Stimulated activated CD8-positive, alpha-beta memory T cell treated with anti-CD3 and anti-CD28 coated beads, Interleukin-15, amount 100 ng/mL, for 1 hour (primary cell): ENCODE measurements at places on chromosomes 12 and 14.

DNA sequence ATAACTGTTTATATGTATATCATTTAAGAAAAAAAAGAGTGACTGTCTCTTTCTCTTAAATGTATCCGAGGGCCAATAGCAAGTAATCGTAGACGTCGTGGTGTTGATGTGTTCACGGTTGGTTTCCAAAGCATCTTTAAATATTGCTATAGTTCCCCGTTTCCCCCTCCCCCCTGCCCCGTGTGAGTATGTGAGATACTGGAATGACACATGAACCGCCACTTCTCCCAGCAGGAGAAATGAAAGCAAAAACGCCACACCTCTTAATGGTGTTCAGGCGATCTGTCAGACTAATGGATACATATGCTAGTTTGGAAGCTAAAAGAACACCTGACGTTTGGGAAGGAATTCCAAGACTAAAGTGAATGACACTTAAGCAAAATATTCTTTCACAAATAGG is 258.3 kb downstream of the FOXN3 start:
- no peak for DNase-seq

DNA sequence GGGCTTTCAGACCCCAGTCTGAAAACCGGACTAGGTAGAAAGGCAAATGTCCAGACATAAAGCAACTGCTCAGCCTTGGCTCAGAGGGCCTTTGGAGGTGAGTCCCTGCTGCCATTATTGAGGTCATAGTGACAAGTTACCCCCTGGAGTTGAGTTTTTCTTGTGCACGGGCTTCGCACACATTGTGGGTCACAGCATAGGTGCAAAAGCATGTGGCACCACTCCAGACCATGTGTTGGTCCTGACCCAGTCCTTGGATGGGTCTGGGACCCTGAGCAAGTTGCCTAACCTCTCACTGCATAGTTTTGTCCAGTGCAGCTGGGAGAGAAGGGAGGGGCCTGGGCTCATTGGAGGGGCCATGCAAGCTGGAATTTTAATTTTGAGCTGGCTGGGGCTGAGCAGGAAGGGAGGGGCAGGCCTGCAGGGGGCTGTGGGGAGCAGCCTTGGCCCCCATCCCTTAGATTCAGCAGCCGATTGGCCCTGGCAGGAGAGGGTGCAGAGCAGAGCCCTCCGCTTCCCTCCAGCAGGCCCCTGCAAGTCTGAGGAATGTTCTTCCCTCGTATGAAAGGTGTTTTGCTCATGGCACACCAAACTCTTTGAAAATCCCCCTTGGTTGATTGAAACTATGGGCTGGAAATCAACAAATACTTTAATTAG is 4.2 kb upstream of the KRT5 start:
- no peak for DNase-seq

GRCh38 chr12:109710747-109711595 is 2.7 kb upstream of the FAM222A start:
- DNase-seq = no peak

- no peak for DNase-seq
These were observed 64.1 kb upstream of the EGLN3 start for GRCh38 chr14:34014936-34015335.

GRCh38 chr12:80567401-80567800 is 123.4 kb downstream of the PTPRQ start:
- DNase-seq = no peak

DNA sequence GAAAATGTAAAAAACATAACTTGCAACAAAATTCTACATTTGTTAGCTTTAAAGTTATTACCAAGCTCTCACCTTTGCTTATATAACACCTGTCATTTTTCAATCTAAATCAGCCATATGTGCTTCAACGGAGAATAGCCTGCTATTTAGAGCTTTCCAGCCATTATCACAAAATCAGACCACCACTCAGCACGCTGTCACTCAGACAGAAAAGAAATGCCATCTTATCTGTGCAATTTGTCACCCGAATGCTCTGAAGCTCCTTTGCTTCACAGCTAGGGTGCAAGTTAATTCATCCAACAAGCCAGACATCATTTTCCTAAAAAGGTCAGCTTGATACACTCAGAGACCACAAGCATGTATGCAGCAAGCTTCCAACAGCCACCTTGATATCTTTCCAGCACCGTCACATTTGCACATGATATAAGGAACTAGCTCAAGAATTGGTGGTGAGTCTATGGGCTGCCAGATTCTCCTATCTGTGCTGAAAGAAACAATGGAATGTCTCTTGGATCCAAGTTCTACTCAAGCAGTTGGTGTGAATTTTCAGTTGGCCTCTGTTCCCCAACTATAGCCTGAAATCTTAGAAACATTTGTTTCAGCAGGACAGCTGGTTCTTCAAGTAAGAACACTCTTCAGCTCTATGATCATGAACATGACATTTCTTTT is 20.0 kb upstream of the IFNG-AS1 start:
- no peak for DNase-seq

GRCh38 chr12:122872815-122873361 is 23.0 kb downstream of the VPS37B start:
- DNase-seq = no peak

- no peak for DNase-seq
These were observed 15.8 kb upstream of the VPS33A start for GRCh38 chr12:122282061-122282460.

- DNase-seq = no peak
These were observed 74.7 kb downstream of the GSC start for GRCh38 chr14:94695231-94695630.

DNA sequence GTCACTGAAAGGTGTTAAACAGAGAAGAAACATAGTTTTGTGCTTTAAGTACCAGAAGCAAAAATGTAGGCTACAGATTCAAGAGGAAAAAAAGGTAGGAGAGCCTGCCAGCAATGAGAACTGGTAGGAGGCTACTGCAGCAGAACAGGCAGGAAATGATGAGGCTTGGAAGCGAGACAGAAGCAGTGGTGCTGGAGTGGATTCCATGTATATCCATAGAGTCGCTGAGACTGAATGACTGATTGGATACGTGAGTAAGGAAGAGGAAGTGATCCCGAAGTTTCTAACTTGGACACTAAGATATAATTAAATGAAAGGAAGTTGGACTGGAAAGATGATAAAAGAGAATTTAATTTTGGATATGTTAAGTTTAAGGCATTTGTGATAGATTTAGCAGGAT is 45.0 kb upstream of the CCDC91 start:
- no peak for DNase-seq

GRCh38 chr12:13487326-13487725 is 290.8 kb downstream of the EMP1 start:
- DNase-seq = no peak

DNA sequence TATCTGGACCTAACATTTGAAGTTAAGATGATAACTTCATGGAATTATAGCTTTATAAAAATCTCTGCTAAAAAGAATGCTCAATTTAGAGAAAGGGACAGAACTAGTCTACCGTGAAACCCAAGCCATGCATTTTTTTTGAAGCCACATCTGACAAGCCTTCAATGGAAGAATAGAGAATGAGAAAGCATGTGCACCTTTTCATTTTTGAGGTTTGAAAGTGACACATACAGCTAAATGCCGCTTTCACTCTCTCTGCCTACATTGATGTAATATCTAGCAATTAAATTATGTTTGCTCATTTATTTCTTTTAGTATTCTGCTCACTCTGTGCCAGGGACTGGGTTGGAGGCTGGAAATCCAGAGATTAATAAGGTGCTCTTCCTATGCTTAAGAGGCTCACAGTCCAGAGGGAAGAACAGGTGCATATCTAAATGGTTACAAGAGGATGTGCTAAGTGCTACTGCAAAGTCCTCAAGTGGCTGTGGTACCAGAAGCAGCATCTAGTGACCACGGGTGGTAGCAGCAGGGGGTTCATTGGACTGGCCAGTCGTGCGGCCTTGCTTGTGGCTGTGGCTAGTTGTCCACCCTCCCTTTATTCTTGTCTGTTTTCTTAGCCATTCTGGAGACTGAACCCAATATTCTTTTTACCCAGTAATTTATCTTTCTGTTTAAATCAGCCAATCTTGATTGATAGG is 60.4 kb downstream of the PPP1R36 start:
- no peak for DNase-seq

DNA sequence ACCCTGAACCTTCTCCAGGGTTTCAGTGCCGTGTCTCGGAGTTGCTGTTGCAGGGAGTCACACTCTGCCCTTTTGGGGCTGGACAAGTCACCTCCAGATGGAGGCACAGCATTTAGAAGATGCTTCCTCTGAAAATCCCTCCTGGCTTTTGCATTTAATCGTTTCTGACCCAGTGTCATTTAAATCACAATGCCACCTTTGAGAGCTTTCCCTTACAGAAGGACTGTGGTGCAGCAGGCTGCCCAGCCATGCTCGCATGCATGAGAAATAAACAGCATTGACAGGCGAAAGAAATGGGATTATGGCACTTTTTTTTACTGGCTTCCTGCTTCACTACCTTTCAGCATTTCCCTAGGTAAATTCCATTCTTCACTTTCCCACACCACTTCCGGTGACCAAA is 113.4 kb upstream of the DYRK2 start:
- no peak for DNase-seq

DNA sequence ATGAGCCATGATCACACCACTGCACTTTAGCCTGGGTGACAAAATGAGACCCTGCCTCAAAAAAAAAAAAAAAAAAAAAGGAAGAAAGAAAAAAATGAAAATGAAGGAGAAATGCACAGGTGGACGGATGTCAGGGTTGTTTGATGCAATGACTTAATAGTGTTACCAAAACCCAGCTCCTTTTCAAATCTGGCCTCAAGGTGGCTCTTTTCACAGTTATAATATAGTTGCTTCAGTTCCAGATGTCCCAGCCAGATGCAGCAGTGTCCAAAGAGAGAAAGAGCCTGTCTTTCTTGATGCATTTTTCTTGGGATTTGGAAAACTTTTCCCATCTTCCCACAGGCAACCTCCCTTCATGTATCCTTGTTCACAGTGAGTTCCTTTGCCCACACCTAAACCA is 36.5 kb downstream of the KCNMB4 start:
- no peak for DNase-seq

DNA sequence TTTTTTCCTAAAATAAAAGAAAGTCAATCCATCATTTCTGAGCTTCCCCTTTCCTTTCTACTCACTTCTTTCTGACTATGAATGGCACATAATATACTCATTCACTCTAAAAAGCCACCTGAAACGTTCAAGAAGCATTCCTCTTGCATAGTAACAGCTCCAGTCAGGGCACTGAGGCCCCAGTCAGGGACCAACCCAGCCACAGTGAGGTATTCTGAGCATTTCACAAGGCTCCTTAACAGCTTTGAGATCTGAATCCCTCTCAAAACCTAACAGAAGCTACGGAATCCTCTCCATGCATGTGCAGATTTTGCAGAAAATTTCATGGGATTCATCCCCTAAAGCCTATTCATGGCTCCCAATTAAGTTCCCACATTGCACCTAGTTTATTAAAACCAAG is 23.2 kb downstream of the NT5DC3 start:
- DNase-seq = no peak

DNA sequence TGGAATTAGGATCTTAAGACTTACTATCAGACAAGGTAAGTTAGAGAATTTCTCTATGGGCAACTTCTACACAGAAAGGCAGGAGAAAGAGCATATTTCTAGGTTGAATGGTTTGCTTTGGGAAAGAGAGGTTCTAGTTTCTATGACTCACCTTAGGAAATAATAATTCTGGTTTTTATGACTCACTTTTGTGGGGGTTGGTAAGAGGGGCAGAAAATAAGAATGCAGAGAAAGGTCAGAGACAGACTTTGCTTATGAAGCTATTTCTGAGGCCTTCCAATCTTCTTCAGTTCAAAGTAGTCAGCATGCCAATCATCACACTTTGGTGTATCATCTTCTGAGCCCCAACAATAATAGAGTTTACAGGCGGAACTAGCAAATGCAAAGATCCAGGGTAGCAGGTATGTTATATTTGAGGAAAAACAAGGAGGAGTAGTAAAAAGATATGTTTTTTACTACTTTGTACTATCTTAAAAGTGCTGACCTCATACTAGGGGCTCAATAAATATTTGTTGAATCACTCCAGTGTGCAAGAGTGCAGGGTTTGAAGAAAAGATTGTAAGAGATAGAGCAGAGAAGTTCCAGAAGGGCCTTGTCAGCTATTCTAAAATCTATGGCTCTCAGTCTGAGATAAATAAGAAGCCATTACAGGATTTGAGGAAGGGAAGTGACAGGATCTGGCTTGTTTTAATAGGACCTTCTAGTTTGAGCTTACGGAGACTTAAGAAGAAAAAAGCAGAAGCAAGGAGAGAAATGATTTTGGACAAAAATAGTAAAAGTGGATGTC is 56.7 kb upstream of the LRFN5 start:
- DNase-seq = no peak

GRCh38 chr12:89479982-89480381 is 44.6 kb downstream of the GALNT4 start:
- no peak for DNase-seq

GRCh38 chr14:91509878-91510170 is 286 bp downstream of the PPP4R3A start:
- DNase-seq = no peak

DNA sequence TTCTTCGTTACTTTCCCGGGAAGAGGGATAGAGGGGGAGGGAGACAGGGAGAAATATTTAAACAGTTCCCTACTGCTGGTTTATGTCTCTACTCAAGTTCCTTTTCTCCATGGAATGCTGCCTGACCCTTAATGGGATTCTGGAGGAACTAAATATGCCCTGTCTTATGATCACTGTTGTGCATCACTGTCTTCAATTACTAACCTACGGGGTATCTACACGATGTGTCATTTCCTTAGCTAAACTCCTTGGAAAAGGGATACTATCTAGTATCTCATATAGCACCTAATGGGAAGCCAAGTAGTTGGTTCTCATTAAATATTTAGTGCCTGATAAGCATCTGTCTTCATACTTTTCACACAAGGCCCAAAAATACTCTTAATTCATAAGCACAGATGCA is 37.5 kb upstream of the FBLN5 start:
- no peak for DNase-seq

GRCh38 chr14:50599700-50600444 is 39.9 kb downstream of the ATL1 start:
- DNase-seq = no peak

DNA sequence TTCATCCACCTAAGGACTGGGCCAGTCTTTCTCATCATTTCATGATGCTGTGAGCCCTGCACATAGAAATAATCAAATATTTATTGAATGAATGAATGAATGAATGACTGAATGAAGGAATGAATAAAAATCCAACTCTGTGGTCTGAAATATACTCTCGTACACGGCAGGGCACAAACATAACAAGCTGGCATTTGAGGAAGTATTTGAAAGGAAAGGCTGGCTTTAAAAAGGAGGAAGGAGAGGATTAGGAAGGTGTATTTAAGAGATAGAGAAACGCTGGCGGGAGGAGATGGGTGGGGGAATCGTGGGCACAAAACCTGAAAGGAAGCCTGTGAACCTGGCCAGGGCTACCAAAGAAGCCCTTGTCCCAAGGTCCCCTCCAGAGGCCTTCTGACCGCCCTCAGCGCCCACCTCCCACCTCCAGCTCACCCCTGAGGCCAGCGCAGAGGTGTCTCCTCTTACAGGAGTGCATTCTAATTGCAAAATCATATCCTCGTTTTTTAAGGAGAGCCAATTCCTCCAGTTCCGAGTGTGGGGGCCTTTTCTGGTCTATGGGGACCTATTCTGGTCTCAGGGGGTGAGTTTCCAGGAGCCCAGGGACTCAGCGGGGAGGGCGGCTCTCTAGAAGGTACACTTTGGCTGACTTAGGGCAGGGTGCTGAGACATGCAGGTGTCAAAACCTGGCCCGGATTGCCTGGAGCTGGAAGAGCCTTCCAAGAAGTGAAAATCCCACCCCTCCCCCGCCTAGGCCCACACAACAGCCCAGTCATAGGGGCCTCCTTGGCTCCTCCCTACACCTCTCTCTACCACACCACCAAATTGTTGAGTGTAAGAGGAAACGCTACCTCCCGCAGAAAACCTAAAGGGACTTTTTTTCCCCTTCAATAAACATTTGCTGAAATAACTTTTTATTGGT is 8.7 kb upstream of the JDP2 start:
- no peak for DNase-seq
